ENCODE measurements at places on chromosomes 1 and 21. TPM values are rescaled to one million over a fixed set of nuclear protein-coding genes. Genes with fewer than 3 reads are reported as not detected.

Gene ATG4C
- polyA plus RNA-seq, result 29.6 TPM

Gene HLX
- polyA plus RNA-seq, result 0.94 TPM

Gene RNPEP
- 62.8 TPM for polyA plus RNA-seq

Gene TNFRSF1B
- polyA plus RNA-seq, result 42.1 TPM

Gene PADI1
- not detected for polyA plus RNA-seq

Gene EPS8L3
- polyA plus RNA-seq, result not detected

Gene PDE9A
- polyA plus RNA-seq, result not detected

Gene TMCO4
- 19.2 TPM for polyA plus RNA-seq

Gene INAVA
- 3.6 TPM for polyA plus RNA-seq

Gene TMPRSS2
- polyA plus RNA-seq, result not detected

Gene SH2D2A
- 6.5 TPM for polyA plus RNA-seq

Gene CCDC181
- polyA plus RNA-seq, result not detected

Gene PCP4L1
- 2.4 TPM for polyA plus RNA-seq

Gene LIPI
- not detected for polyA plus RNA-seq

Gene FALEC
- polyA plus RNA-seq, result 0.79 TPM

Gene ORC1
- polyA plus RNA-seq, result 26.7 TPM

Gene SH2D1B
- not detected for polyA plus RNA-seq

Gene KIF14
- polyA plus RNA-seq, result 12.9 TPM

Gene RAD54L
- 50.3 TPM for polyA plus RNA-seq

Gene MCOLN3
- 2.7 TPM for polyA plus RNA-seq

Gene CLCA1
- not detected for polyA plus RNA-seq

Gene PDPN
- polyA plus RNA-seq, result not detected

Gene IL24
- polyA plus RNA-seq, result 5.1 TPM

Gene RXRG
- not detected for polyA plus RNA-seq

Gene LCE1B
- polyA plus RNA-seq, result 3.3 TPM

Gene PGLYRP4
- 0.53 TPM for polyA plus RNA-seq

Gene CTSS
- polyA plus RNA-seq, result 49.7 TPM

Gene CFAP74
- polyA plus RNA-seq, result not detected

Gene GBP2
- polyA plus RNA-seq, result 1.3 TPM

Gene RNF186
- not detected for polyA plus RNA-seq

Gene KIF17
- polyA plus RNA-seq, result not detected

All from GM12878 (cell line).